Tibial nerve (tissue), 4 donors: ENCODE measurements at places on chromosomes 6 and 20. TPM values are rescaled to one million over a fixed set of nuclear protein-coding genes. Genes with fewer than 3 reads are reported as not detected.

DNA sequence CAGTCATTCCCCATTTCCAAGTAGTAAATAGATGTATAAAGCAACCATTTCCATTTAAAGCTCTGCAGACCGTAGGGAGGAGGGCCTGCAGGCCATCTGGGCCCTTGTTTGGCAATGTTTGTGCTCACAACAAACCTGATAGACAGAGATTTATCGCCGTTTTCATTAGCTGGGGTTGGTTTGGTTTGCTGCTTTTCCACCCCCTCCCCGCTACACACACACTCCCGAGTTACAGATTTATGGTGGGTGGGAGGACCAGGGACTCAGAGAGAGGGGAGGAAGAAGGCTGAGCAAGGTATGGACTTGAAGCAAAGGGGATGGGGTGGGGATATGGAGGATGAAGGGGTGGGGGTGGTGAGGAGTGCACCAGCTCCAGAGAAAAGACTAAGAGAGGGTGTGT, 36.6 kb upstream of the FOXP4 start:
- no peak for DNase-seq
- no peaks in the 10 kb centered on the region for H3K27me3 ChIP-seq

GRCh38 chr6:21190701-21191100, 402.9 kb upstream of the SOX4 start:
- no peaks in the 10 kb centered on the region for H3K36me3 ChIP-seq
- DNase-seq, result no peak
- H3K27me3 ChIP-seq, result no peaks in the 10 kb centered on the region
- H3K4me3 ChIP-seq, result no peak overlapping the region

GRCh38 chr20:5652626-5653553, 97.3 kb upstream of the SHLD1 start:
- no peak overlapping the region for H3K4me3 ChIP-seq
- no peaks in the 10 kb centered on the region for H3K27me3 ChIP-seq
- peaks cover 6% of the 10 kb centered on the region for H3K4me1 ChIP-seq
- peak overlapping the region; percentile 47 for H3K27ac ChIP-seq

DNA sequence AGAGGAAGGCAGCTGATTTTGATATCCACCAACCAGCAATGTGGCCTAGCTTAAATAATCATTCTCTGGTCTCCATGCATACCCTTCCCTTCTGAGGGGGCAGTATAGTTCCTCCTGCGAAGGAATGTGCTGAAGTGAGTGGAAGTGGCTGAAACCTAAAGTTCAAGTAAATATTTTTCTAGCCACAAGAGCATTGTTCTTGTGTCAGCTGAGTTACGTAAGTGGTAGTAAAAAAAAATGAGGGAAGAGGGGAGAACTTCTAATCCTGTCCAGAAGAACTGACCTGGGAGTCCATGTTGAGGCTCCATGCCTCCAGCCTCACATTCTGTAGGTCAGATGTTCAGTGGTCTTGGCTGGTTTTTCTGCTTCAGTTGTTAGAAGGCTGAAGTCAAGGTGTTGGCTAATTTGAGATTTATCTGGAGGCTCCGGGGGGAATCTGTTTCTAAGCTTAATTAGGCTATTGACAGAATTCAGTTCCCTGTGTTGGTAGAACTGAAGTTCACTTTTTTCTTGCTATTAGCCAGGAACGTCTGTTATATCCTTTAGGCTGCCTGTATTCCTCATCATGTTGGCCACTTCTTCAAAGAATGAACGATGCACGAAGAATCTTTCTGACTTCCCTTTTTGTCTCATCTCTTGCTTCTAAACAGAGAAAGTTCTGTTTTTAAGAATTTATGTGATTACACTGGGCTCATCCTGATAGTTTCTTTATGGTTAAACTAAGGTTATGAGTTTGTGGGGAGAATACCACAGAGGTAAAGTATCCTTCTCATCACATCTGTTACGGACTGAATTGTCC, 207.1 kb upstream of the PRSS16 start:
- H3K27me3 ChIP-seq, result no peaks in the 10 kb centered on the region
- no peaks in the 10 kb centered on the region for H3K4me1 ChIP-seq
- DNase-seq, result no peak
- H3K27ac ChIP-seq, result no peak overlapping the region
- H3K4me3 ChIP-seq, result no peak overlapping the region

DNA sequence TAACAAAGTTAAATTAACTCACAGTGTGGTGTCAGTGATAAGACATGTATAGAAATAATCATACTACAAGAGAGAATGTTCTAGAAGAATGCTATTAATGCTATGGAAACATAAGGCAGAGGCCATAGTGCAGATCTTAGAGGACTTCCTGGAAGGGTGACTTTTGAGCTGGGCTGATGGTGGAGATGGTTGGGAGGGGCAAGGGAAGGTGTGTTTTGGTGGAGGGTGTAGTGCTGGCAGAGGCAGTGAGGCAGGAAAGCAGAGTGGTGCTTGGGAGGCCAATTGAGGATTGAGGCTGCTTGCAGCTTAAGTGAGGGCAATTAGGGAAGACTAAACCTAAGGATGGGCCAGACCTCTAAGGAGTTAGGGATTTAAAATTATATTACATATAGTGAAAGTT, 58.5 kb upstream of the FNDC1 start:
- no peaks in the 10 kb centered on the region for H3K4me1 ChIP-seq
- no peaks in the 10 kb centered on the region for H3K36me3 ChIP-seq
- H3K4me3 ChIP-seq, result no peak overlapping the region

DNA sequence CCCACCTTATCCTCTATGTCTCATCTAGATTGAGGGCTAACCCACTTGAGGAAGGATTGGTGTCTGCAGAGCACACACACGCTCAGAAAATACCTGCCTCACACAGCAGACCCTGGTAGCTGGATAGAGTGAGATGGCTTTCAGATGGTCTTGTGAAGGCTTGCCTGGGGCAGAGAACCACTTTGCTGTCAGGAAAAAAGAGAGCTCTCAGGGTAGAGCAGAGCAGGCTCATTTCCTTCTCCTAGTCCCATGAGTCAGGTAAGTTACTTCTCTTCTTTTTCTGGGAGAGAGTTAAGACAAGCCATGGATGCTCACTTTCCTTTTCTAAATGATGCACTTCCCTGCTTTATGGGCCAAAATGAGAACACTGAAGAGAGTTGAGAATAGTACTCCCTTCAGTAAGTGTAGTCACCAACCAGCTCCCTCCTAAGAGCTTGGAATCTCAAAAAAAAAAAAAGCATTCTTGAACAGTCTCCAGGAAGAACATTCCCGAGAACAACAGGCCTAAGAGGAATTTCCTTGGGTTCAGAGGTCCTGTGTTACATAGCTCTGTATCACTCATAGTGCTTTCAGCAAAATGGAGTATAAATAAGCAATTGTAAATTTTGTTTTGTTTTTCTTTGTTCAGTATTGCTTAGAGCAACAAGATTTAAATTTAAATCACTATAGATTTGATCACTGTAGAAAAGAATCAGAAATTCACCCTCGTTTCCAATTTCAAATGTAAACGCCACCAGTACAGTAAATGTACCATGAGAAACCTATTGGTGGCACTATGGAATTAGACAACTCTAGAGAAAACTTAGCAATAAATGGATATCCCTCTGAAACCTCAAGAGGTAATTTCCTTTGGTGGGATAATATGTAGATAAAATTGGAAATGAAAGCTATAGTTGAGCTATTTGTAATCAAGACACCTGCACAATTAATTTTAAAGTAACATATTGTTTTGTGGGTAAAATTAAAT, 530.3 kb downstream of the RFPL4B start:
- H3K27me3 ChIP-seq, result no peaks in the 10 kb centered on the region
- H3K4me1 ChIP-seq, result peaks cover 5% of the 10 kb centered on the region
- H3K27ac ChIP-seq, result no peak overlapping the region

GRCh38 chr20:46752728-46753127, 43.3 kb downstream of the SLC2A10 start:
- no peaks in the 10 kb centered on the region for H3K27me3 ChIP-seq
- H3K36me3 ChIP-seq, result no peaks in the 10 kb centered on the region
- H3K4me3 ChIP-seq, result no peak overlapping the region
- H3K4me1 ChIP-seq, result peaks cover 19% of the 10 kb centered on the region

DNA sequence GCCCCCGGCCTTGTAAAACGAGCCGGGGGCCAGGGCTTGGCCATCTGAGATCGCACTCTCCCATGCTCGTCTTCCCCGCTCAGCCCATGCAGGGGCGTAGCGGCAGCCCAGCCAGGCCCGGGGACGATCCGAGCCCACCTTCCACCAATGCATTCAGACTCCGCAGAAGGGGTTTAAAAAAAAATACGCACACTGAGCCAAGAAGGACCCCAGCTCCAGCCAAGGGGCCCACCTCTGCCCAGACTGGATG, 320 bp downstream of the GSTA4 start:
- no peaks in the 10 kb centered on the region for H3K27me3 ChIP-seq
- peak overlapping the region; percentile 84 for H3K27ac ChIP-seq
- no peak for DNase-seq
- H3K4me1 ChIP-seq, result peaks cover 10% of the 10 kb centered on the region

DNA sequence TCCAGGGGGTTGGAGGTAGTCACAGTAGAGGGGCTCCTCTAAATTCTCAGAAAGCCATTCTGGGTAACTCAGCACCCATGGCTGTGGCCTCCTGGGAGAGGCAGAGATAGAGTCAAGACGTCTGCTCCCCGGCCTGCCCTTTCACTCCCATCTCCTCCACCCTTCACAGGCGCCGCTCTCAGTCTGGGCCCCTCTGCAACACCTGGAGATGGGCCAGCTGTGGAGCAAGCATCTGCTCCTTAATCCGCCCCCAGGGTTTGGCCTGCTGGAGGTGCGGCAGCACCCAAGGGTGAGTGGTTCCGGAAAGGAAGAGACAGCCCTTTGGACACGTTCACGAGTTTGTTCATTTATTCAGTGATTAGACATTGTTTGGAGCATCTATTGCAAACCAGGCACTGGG, 271.3 kb downstream of the BMP7 start:
- H3K27me3 ChIP-seq, result no peaks in the 10 kb centered on the region
- no peak for DNase-seq
- H3K4me3 ChIP-seq, result no peak overlapping the region
- H3K36me3 ChIP-seq, result no peaks in the 10 kb centered on the region
- no peak overlapping the region for H3K27ac ChIP-seq
- H3K4me1 ChIP-seq, result no peaks in the 10 kb centered on the region

- H3K27me3 ChIP-seq, result no peaks in the 10 kb centered on the region
- H3K36me3 ChIP-seq, result no peaks in the 10 kb centered on the region
- H3K4me3 ChIP-seq, result no peak overlapping the region
- H3K4me1 ChIP-seq, result peaks cover 5% of the 10 kb centered on the region
- H3K27ac ChIP-seq, result no peak overlapping the region
These were observed 187.1 kb downstream of the MYLK4 start for GRCh38 chr6:2563635-2564034.

- H3K4me1 ChIP-seq, result no peaks in the 10 kb centered on the region
- H3K27me3 ChIP-seq, result no peaks in the 10 kb centered on the region
- H3K27ac ChIP-seq, result no peak overlapping the region
- no peak for DNase-seq
- no peak overlapping the region for H3K4me3 ChIP-seq
These were observed 155.1 kb downstream of the SLC16A10 start for GRCh38 chr6:111242452-111242851.

GRCh38 chr6:164379795-164380194, 929.6 kb downstream of the C6orf118 start:
- H3K4me1 ChIP-seq, result no peaks in the 10 kb centered on the region
- no peak for DNase-seq
- H3K27me3 ChIP-seq, result no peaks in the 10 kb centered on the region
- no peak overlapping the region for H3K4me3 ChIP-seq
- no peak overlapping the region for H3K27ac ChIP-seq

DNA sequence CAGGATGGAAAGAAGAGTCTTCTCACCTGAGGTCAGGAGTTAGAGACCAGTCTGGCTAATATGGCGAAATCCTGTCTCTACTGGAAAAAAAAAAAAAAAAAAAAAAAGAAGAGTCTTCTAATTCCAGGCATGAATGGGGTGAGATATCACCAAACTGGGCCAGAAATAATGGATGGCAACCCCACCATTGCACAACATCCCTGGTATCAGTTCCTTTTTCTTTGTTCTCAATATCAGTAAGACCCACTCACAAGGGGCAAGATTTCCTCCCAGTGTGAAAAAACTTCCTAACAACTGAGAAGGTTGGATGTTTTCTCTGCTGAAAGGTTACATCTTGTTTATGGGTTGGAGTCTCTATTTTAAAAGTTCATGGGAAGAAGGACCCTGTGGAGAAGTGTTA, 23.6 kb upstream of the NR2E1 start:
- H3K4me3 ChIP-seq, result no peak overlapping the region
- H3K36me3 ChIP-seq, result no peaks in the 10 kb centered on the region
- no peak overlapping the region for H3K27ac ChIP-seq
- H3K4me1 ChIP-seq, result no peaks in the 10 kb centered on the region
- no peaks in the 10 kb centered on the region for H3K27me3 ChIP-seq

GRCh38 chr20:50885068-50885467, 46.2 kb downstream of the ADNP start:
- H3K4me1 ChIP-seq, result no peaks in the 10 kb centered on the region
- no peaks in the 10 kb centered on the region for H3K27me3 ChIP-seq
- no peak overlapping the region for H3K4me3 ChIP-seq
- no peak overlapping the region for H3K27ac ChIP-seq
- H3K36me3 ChIP-seq, result peaks cover 49% of the 10 kb centered on the region
- no peak for DNase-seq

DNA sequence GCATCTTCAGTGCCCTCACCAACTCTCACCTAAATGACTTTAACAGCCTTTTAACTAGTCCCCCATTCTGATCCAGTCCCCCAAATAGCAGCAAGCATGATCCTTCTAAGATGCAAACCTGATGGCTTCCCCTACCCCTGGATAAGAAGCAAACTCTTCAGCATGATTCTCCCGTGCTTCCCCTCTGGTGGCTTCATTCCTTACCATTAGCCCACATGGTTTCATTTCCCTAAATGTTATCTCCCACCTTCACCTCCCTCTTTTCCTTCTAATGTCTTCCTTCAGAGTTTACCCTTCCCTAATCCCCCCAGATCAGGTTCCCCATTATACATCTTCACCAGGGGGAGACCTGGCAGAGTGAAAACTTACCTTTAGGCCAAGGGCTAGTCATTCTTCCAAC, 4.0 kb upstream of the RAB5IF start:
- no peak overlapping the region for H3K27ac ChIP-seq
- H3K4me1 ChIP-seq, result peaks cover 10% of the 10 kb centered on the region
- no peak overlapping the region for H3K4me3 ChIP-seq
- no peak for DNase-seq

DNA sequence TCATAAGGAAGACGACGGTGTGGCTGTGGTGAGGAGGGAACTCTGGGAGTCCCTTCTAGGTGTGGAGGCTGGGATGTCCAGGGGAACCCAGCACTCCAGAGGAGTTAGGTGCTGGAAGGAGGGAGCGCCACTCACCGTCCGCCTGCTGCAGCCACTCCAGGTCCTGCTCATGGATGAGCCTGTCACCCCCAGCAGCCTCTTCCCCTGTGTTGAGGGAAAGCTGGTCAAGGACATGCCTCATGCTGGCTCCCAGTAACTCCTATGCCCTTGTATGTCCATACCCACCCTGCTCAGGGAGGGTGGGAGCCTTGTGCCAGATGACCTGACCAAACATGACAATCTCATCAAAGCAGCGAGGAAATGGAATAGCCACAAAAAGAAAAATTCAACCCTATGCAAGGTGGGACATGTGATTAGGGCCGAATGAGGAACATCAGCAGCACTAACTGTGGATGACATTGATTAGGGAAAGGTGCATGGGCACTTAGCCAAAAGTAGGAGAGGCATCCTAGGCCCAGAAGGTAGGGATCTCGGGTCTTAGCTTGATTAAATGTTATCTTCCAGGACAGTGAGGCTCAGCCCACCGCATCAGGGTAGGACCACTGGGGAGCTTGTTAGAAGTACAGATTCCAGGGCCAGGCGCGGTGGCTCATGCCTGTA, 3.0 kb downstream of the DNPH1 start:
- H3K4me3 ChIP-seq, result no peak overlapping the region
- H3K27me3 ChIP-seq, result no peaks in the 10 kb centered on the region
- H3K4me1 ChIP-seq, result no peaks in the 10 kb centered on the region
- no peak overlapping the region for H3K27ac ChIP-seq

Gene NKAIN2
- total RNA-seq, result 8.1 TPM

Gene CTCFL
- total RNA-seq, result not detected

Gene PXDC1
- 117 TPM for total RNA-seq

Gene C2
- 17.4 TPM for total RNA-seq

Gene ETV7
- 4.8 TPM for total RNA-seq
